ENCODE measurements at places on chromosomes 4 and X.
A peak's percentile ranks its signal among the peaks of the same experiment; 100 is the strongest.

GRCh38 chrX:40040686-40041461, 56.9 kb downstream of the BCOR start:
- no peak for DNase-seq

DNA sequence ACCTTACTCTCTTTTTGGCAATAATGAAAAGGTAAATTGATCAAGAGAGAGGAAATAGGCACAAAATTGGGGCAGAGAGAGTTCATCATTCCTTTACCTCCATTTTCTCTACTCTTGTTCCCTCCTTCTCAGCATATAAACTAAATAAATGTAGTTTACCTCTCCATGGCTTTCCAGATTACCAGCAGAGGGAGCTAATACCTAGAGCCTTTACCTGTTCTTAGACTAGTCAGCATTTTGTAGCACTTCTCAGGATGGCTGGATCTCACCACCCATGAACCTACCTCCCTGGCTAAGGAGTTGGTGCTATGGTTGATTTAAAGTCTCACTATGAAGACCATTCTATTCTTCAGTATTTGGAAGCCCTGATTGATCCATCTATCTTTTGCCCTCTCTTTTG, 15.7 kb downstream of the OFD1 start:
- DNase-seq, result peak; percentile 48

- DNase-seq, result no peak
Observed at GRCh38 chr4:13981499-13981898, 354.0 kb upstream of the BOD1L1 start.

DNA sequence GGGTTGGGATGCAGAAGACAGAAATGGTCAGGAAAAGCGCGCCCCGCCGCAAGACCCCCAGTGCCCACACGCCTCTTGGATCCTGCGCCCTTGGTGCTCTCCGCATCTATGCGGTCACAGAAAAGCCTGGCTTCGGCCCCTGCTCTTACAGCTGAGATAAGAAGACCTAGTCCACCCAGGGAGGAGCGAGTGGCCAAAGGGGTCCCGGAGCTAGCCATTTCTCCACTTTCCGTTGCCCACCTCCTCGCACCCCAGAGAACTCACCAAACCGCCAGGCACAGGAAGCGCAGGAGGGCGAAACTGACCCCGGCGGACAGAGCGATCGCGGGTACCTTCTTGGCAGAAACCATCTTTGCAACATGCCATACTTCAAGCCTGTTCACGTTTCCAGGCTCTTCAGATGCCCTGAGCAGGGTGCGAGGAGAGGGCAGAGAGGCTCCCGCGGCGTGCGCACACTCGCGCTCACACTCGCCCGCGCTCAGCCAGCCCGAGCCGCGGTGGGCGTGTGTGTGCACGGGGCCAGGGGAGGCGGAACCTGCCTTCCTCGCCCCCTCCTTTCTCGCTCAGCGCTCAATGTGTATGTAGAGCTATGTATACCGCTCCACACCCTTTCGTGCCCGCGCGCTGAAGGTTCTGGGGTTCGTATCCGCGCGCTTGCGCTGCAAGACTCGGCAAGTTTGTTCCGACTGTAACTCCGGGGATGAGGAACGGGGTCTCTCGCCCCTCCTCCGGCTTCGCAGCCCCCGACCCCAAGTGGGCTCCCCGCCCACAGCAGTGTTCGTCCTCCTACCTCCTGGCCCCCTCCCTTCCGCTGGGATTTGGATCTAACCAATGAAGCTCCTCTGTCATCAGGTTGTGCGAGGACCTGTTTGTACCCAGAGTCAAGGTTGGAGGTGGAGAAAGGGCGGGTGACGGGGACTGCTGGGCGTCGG, at the start of gene GABRA4:
Gene GABRA4 (minus strand): TSS at position 507 of the 932 bp plus-strand sequence. CDS start 157 bp downstream, at position 350.
- no peak for DNase-seq

DNA sequence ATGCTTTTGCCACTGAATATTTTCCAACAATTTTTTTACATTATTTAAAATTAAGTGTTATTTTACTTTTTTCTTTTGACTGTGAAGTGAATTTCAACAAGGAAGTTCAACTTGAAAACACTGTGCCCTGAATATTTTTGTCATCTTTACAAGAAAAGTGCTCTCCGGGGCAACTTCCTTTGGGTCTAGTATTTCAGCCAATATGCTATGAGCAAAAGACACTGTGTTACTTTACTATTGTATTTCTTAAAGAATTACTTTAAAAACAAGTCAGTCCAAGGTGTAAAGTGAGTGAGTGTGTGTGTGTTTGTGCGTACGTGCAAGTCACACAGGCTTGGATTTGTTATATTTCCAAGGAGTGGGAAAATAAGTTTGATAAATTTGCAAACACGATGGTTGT, 7.6 kb upstream of the USP53 start:
- DNase-seq, result no peak

GRCh38 chrX:652341-652741, 21.8 kb downstream of the SHOX start:
- no peak for DNase-seq

- peak; percentile 12 for DNase-seq
Observed at GRCh38 chr4:125826801-125827695, 512.3 kb downstream of the FAT4 start.

DNA sequence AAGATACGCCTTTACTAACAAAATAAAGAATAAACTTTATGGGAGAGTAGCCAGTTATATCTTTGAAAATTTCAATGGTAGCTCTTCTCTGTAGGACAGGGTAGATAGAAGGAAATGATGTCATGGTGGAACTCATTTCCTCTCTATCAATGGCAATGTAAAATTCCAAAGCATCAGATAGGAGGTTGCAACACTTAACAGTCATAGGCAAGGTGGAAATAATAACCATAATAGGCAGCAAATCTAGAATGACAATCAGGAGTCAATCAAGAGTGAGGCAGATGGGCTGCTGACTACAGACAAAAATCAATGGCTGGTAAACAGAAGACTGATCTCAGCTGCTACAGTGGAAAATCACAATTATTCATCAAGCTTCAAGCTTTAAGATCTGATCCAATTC, 53.9 kb upstream of the TET2 start:
- peak; percentile 3 for DNase-seq

DNA sequence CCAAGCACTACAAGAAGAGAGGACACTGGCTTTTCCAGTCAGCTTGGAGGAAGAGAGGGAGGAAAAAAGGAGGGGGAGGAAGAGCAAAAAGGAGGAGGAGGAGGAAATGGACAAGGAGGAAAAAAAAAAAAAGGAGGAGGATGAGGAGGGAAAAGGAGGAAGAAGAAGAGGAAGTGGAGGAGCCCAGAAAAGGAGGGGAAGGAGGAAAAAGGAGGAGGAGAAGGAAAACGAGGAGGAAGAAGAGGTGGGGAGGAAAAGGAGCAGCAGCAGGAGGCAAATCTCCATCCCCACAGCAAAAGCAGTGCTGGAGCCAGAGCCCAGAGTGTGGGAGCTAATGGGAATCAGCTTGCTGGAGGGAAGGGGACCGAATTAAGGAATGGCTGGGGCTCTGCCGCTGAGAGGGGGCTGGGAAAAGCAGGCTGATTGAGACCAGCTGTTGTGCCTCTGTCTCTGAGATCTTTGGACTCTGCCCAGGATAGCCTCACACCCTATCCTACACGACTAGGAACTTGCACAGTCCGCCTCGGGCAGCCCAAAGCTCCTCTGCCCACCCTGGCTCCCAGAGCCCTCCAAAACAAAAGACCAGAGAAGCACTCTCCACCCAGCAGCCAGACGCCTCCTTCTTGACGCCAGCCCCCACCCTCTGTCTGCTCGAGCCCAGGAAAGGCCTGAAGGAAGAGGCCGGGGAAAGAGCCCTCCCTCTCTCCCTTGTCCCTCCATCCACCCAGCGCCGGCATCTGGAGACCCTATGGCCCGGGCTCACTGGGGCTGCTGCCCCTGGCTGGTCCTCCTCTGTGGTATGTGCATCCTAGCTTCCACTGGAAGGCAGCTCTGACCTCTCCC, at the start of gene XPNPEP2:
Gene XPNPEP2 (plus strand): TSS at position 514 of the 843 bp plus-strand sequence. CDS start 235 bp downstream, at position 749.
- DNase-seq, result peak; percentile 54

DNA sequence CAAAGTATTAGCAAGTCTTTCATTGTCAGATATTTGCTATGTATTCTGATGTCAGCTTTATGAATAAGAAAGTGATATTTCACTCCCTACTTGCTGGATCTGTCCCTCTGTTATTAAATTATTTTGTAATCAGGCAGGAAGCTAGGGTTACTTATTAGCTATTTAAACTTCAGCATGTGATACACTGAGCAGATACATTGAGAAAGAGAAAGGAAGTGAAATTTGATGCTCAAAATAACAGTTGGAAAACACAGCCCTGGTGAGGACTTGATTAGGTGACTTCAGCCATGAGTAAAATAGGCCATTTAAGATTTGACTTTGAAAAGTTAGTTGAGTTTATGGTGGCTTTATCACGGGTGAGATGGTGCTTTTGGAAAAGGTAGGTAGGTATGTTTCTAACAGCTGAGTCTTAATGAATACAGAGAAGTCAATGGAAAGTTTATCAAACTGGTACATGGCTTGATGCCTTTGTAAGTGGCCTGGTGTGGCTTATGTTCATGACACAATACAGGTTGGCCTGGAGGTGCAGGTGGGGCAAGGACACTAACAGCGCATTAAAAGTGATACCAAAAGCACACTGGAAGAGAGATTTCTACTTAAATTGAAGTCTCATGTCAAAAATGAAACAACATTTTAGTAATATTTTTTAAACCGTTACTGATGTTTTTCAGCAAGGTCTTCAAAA, 321.2 kb upstream of the SPOCK3 start:
- no peak for DNase-seq

GRCh38 chrX:96407501-96407900, 277.1 kb upstream of the DIAPH2 start:
- DNase-seq, result peak; percentile 75

- peak; percentile 15 for DNase-seq
Observed at GRCh38 chr4:156536661-156537060, 434.9 kb downstream of the PDGFC start.

GRCh38 chr4:85803856-85804255, 328.9 kb downstream of the ARHGAP24 start:
- DNase-seq, result no peak

GRCh38 chrX:151176231-151176750, at the start of gene GPR50:
GPR50 (plus strand) TSS chrX:151176584; CDS start chrX:151176722, 138 bp downstream.
- DNase-seq, result no peak

GRCh38 chr4:1544861-1545281, 138.6 kb upstream of the NKX1-1 start:
- DNase-seq, result no peak

DNA sequence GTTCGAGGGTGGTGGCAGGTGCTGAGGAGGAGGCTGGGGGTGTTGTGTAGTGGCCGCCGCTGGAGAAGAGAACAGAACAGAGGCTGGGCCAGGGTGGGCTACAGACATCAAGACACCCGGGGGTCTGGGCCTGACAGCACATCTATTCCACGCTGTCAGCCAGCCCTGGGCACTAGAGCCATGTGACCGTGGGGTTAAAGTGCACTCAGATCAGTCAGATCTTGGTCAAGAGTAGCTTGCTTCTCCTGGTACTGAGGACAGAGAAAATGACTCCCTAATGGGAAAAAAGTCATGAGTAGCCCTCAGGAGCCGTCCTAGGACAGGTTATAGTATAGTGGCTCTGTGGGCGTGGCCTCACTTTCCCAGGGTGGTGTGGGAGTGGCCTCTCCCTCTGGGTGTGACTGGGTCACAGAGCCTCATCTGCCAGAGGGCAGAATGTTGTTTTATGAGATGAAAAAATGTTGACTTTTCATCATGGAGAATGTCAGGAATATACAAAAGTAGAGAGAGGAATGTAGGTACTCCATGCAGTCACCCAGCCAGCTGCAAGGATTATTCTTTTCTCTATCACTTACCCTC, 19.4 kb downstream of the TRMT44 start:
- no peak for DNase-seq

DNA sequence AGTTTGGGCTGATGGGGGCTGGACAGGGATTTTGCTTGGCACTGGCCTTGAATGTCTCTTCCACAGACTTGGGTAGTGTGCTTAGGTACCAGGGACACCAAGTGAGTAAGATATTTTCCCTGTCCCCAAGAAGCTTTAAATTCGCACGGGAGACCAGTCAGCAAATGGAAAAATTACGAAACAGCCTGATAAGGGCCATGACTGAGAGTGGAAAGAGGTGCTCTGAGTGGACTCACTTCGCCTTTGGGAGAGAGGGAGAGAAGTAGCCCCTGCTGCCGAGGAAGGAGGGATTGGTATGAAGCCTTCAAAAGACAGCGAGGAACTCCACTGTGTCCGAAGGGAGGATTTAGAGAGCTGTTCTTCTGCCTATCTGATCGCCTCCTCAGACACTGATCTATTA, 2.6 kb downstream of the LSM6 start:
- DNase-seq, result no peak

DNA sequence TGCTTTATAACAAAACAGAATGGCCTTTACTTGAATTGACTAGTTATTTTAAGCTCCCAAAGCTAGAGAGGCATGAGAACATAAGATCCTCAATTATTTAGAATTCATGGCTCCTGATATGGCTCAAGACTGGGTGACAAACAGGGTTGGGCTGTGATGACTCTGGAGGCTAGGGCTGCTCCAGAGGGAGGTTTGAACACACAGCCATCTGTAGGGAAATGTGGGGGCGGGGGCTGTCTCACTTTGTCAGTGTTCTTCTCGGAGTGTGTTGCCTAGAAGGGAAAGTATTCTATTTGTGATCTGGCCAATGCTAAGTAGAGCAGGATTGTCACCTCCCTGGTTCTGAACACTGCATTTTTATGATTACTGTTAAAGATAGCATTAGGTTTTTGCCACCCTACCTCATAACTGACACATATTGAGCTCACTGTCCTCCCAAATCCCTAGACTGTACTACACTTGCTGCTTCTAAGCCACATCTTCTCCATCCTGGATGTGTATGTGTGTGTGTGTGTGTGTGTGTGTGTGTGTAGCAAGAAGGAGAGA, 45.9 kb downstream of the VSIG4 start:
- DNase-seq, result no peak

DNA sequence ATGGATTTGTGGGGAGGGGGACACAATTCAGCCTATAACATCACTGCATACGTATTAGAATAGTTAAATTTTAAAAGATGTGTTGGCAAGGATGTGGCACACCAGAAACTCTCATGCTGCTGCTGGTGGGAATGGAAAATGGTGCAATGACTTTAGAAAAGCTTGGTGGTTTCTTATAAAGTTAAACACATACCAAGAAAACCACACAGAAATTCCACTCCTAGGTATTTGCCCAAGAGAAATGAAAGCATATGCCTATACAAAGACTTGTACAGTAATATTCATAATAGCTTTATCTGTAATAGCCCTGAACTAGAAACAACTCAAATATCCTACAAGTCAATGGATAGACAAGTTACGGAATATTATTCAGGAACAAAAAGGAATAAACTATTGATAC, 71.3 kb upstream of the PDHA1 start:
- no peak for DNase-seq

DNA sequence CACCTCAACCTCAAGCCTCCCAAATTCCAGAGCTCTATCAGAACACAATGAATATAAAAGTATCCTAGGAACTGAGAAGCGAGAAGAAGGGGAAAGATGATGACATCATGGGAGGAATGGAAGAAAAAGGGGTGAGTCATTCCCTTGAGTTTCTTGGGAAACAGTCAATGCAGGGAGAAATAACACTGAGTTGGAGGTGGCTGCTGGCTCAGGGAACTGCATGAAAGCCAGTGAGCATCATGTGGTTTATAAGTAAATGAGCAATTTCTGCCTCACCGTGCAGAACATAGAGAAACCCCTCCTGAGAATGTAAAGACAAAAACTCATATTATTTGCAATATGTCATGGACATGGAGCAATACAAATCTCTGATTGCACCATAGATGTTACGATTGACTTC, 73.3 kb downstream of the SHOX start:
- no peak for DNase-seq
